ENCODE measurements at places on chromosomes 1 and 21.

DNA sequence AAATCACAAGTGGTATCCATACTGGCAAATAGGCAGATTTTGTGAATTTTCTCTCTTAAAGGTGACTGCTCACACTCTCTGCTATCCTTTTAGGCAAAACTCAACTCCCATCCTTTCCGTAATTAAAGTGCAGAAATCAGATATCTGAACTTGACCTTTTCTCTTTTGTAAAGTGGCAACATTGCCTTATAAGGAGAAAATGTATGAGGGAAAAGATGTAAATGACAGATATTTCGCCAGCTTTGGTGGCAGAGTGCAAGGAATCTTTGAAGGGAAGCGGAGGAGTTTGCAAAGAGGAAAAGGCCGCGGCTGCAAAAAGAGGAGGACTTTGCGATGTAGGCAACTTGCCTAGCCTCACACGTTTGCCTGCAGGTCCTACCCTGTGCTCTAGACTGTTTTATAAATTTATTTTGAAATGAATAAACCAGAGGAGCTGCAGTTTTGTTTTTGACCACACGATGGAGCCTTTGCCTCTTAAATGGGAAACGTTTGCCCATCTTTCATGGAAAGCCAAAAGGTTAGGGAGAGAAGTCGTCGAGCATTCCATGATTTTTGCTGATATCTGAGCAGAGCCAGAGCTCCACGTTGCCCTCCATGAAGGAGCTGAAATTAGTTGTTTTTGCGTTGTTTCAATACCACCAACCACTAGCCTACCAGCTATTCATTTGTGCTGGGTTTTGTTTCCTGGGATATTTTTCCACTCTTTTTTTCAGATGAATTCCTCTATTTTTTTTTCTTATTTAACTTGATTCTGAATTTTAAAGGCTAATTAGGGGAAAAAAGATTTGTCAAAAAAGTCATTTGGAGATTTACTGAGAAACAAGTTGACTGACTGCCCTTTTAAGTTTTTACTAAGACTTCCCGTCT, 242.3 kb downstream of the LMX1A start:
- no peak for DNase-seq

- DNase-seq = no peak
Measured at GRCh38 chr21:42683371-42684108, 30.1 kb downstream of the PDE9A start.

- DNase-seq = no peak
Measured at GRCh38 chr1:4771721-4772120, 117.3 kb downstream of the AJAP1 start.

GRCh38 chr21:46117586-46118315, 19.8 kb downstream of the COL6A2 start:
- no peak for DNase-seq

- no peak for DNase-seq
Measured at GRCh38 chr1:246254854-246255253, 252.2 kb downstream of the SMYD3 start.

- no peak for DNase-seq
Measured at GRCh38 chr1:221078260-221078965, 199.2 kb downstream of the HLX start.

- DNase-seq = no peak
Measured at GRCh38 chr1:89085781-89086180, 20.8 kb upstream of the GBP1 start.

DNA sequence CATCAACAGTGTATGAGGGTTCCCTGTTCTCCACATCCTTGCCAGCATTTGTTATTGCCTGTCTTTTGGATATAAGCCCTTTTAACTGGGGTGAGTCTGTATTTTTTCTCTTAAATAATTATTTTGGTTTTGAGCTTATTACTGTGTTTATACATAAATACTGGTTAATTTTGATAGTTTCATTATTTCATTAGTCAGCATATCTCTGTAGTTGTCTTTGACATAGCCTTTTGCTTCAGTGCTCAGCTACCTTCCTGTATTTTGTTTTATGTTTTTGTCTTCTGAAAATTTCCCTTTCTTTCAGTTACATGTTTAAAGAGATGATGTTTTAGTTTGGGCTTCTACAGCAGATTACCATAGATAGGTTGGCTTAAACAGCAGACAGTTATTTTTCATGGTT, 138.1 kb downstream of the XPR1 start:
- no peak for DNase-seq

DNA sequence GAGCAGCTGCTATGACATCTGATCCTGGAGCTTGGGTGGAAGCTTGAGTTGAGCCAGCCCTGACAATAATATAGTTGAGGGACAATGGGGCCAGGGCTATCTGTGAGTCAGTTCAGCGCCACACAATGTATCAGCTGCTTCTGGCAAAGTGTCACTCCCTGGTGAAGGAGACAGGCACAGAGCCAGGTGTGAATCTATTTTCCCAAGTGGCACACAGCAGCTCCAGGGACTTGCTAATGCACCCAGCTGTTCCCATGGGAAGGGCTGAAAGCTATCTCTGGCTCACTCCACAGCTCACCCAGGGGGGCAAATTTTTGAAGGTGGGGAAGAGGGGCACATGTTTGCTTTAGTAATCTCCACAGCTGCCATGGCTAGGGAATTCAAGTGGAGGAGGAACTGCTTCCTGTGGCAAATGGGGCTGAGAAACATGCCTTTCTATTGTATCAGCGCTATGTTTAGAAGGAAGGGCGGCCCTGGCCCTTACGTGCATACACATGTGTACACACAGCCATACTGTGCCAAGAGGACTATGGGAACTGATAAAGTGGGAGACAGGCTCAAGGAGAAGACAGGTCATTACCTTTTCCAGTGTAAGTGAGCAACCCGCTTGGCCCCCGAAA, 2.2 kb downstream of the CYB5R1 start:
- no peak for DNase-seq

- DNase-seq = no peak
Measured at GRCh38 chr1:224996266-224996665, 66.8 kb downstream of the DNAH14 start.

- DNase-seq = no peak
Measured at GRCh38 chr1:209767096-209767495, 11.2 kb downstream of the TRAF3IP3 start.

- DNase-seq = no peak
Measured at GRCh38 chr1:63126104-63126503, 196.3 kb upstream of the FOXD3 start.

DNA sequence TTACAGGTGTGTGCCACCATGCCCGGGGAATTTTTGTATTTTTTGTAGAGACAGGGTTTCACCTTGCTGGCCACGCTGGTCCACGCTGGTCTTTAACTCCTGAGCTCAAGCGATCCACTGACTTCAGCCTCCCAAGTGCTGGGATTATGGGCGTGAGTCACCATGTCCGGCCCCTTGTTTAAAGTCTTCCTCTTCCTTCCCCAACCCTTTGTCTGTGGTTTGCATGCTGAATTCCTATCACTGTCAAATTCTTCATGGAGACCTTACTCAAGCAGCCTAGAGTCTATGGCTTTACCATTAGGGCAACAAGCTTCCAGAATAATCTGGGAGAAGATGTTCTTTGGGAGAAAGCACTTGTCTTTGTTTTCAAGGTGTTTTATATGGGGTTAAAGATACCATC, 34.7 kb downstream of the B3GALT5 start:
- no peak for DNase-seq

DNA sequence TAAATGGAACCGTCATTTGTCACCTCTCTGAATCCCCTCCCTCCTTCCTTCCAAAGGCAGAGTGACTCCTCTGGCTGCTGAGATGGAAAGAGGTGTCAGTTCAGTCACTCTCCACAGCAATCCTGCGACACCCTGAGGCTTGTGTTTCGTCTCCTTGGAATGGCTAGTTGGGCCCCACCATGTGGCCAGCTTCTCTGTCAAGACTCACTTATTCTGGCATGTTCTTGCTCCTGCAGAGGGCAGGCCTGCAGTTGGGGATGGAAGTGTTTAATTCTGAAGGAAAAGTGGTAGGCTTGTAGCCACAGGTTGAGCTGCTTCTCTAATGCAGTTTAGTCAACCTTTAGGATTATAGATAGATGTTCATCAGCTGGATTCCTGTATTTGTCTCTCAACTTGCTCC, 149.6 kb downstream of the LMO4 start:
- no peak for DNase-seq
